ENCODE measurements at places on chromosomes 1 and 21.

GRCh38 chr1:12029720-12030339 is 10.5 kb downstream of the MIIP start:
- DNase-seq = no peak

GRCh38 chr1:44036409-44037139 is 5.3 kb upstream of the SLC6A9 start:
- peak; percentile 58 for DNase-seq

DNA sequence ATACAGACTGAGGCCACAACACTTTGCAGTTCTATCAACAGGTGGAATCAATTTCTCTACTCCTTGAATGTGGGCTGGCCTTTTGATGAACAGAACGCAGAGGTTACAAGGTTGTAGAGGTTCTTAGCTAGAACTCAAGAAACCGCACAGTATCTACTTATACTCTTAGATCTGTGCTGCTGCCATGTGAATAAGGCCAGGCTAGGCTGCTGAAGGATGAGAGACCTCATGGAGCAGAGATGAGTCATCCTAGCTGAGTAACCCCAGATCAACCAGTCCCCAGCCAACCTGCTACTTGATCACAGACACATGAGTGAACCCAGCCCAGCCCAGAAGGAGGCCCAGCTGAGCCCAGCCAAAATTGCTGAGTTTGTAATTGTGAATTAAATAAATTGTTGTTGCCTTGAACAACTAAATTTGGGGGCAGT is 35.3 kb upstream of the BCAR3 start:
- DNase-seq = no peak

DNA sequence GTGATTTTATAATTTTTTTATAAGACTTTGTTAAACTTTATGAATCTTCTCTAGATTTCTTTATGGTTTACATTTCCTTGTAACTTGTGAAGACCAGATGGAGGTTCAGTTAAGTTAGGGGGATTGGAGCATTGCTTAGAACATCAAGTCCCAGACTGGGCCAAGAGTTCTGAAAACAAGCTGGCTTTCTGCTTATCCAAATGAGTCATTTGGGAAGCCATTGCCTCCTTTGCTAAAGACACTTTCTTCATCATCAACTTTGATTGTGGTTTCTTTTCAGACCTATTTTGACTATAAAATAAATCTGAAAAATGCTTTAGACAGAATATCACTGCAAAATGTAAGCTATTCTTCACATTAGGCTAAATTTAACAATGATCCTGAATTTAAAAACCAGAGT is 446.8 kb downstream of the USP25 start:
- DNase-seq = no peak

DNA sequence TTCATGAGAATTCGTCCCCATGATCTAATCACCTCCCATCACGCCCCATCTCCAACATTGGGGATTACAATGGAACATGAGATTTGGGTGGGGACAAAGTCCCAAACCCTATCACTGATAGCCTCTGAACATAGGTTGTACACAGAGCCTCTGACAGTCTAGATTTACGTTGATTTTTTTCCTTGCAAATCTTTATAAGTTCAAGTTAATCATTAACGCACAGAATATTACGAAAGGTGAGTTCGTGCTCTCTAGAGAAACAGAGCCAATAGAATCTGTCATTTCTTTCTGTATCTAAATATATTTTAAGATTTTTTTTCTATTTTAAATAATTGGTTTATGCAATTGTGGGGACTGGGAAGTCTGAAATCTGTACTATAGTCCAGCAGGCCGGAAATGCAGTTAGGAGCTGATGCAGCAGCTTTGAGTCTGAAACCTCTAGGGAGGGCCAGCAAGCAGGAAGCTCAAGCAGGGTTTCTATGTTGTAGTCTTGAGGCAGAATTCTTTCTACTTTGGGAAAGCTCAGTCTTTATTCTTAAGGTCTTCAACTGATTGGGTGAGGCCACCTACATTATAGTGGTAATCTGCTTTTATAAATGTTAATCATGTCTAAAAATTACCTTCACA is 61.0 kb downstream of the SELENOF start:
- no peak for DNase-seq

All from CMK (cell line).